ENCODE measurements at places on chromosomes 6 and 20. TPM values are rescaled to one million over a fixed set of nuclear protein-coding genes. Genes with fewer than 3 reads are reported as not detected.

The BANF2 gene
- not detected for total RNA-seq

The FLOT1 gene
- 300 TPM for total RNA-seq

The PSORS1C1 gene
- 4.4 TPM for total RNA-seq

The TFAP2B gene
- not detected for total RNA-seq

DNA sequence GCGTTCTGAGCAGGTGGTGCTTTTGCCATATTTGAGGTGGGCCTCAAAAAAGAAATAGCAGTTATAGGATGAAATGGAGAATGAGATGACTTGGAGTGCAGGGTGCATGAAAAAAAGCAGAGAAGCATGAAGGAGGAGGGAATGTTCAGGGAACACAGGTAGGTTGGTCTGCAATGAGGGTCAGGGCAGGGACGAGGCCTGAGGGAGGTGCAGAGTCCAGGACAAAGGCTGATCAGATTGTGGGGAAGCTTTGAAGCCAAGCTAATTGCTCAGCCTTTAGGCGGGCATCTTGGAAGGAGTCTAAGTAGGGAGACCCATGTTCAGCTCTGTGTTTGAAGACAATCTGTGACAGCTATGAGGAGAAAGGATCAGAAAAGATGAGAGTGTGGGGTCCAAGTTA, 12.0 kb downstream of the TRAM2 start:
- H3K4me1 ChIP-seq: peaks cover 93% of the 10 kb centered on the region
- DNase-seq: no peak
- H3K4me3 ChIP-seq: peak overlapping the region; percentile 80
- peaks cover 8% of the 10 kb centered on the region for H3K27me3 ChIP-seq
- peaks cover 57% of the 10 kb centered on the region for H3K36me3 ChIP-seq

DNA sequence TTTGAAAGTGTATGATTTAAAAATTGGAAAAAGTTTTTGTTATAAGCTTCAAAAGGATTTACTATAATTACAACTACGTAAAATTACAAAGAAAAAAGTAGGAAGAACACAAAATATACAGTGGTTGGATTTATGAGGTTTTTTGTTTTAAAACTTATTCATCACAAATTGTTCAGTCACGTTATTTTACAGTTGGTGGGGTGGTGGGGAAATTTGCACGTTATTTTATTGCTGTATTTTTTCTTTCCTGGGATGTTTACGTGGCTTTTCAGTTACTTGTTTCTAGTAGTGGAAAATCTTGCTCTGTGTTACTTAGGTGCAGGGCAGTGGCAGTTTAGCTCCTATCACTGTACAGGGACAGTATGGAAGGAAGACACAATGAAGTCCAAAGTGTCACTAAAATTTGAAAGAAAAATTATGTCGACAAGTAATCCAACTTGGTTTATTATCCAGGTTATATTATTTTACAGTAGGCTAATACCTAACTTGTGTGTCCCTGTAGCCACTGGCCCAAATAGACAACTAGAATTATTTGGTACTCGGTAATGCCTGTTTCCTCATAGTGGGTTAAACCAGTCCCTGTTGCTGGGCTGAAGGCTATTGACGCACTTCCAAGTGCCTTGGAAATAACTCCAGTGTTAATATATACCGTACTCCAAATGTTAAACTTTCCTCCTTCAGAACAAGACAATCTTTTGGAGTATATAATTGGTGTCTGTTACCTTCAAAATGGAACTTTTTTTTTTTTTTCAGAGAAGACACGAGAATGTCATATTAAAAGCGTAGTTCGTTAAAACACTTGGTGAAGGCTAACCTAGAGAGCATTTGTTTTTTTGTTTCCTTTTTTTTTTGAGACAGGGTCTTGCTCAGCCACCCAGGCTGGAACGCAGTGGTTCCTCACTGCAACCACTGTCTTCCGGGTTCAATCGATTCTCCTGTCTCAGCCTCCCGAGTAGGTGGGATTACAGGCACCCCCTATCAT, 4.6 kb downstream of the JARID2 start:
- no peak overlapping the region for H3K27ac ChIP-seq
- H3K27me3 ChIP-seq: peaks cover 5% of the 10 kb centered on the region
- H3K4me1 ChIP-seq: peaks cover 34% of the 10 kb centered on the region
- peaks cover 24% of the 10 kb centered on the region for H3K36me3 ChIP-seq
- DNase-seq: no peak

DNA sequence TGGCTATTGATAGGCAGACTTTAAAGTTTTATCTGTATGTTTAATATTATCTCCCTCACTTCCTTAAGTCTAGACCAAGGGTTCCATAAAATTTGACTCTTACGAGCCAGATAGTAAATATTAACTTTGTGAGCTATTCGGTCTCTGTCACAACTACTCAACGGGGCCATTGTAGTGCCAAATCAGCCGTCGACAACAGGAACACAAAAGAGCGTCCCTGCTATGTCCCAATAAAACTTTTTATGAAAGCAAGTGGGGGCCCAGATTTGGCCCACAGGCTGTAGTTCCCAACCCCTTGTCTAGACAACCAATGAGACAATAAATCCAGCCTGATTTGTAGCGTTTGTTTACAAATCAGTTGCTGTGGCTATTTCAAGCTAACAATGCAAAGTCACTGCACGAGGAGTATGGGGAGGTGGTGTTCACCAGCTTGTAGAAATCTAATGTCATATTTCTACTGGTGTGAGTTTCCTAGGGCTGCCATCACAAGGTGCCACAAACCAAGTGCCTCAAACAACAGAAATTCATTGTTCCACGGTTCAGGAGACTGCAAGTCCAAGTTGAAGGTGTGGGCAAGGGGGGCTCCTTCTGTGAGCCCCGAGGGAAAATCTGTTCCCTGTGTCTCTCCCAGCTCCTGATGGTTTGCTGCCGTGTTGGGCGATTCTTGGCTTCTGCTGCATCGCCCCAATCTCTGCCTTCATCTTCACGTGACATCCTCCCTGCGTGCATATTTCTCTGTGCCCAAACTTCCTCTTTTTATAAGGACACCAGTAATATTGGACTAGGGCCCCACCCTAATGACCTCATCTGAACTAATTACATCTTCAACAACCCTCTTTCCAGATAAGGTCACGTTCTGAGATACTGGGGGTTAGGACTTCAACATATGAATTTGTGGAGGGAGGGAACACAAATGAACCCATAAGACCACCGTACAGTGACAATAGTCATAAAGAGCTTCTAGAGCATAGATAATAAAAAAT, 356.0 kb upstream of the JARID2 start:
- H3K4me1 ChIP-seq: no peaks in the 10 kb centered on the region
- no peak for DNase-seq
- no peak overlapping the region for H3K4me3 ChIP-seq
- H3K27me3 ChIP-seq: no peaks in the 10 kb centered on the region
- no peaks in the 10 kb centered on the region for H3K36me3 ChIP-seq
- H3K27ac ChIP-seq: no peak overlapping the region

DNA sequence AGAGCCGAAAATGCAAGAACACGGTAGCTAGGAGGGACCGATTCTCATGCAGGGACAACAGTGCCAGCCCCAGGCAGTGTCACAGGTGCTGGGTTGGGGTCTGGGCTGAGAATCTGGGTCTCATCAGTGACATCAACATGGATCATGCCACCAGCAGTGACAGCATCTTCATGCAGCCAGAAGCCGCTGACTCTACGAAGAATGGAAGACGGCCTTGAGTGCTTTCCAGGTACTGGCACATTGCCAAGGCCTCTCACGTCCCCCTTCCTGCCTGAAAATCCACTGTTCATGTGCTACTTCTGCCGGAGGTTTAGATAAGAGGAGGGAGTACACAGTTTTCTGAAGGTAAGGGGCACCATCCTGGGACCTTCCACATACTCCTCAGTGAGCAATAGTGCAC, 141.1 kb upstream of the FOXQ1 start:
- H3K27ac ChIP-seq: no peak overlapping the region
- H3K4me3 ChIP-seq: no peak overlapping the region
- no peaks in the 10 kb centered on the region for H3K4me1 ChIP-seq
- DNase-seq: no peak
- peaks cover 3% of the 10 kb centered on the region for H3K27me3 ChIP-seq
- H3K36me3 ChIP-seq: no peaks in the 10 kb centered on the region

GRCh38 chr20:36463212-36464061, 77.9 kb upstream of the MYL9 start:
- peaks cover 6% of the 10 kb centered on the region for H3K36me3 ChIP-seq
- peak overlapping the region; percentile 96 for H3K4me3 ChIP-seq
- H3K27me3 ChIP-seq: no peaks in the 10 kb centered on the region
- H3K27ac ChIP-seq: peak overlapping the region; percentile 95
- DNase-seq: no peak

DNA sequence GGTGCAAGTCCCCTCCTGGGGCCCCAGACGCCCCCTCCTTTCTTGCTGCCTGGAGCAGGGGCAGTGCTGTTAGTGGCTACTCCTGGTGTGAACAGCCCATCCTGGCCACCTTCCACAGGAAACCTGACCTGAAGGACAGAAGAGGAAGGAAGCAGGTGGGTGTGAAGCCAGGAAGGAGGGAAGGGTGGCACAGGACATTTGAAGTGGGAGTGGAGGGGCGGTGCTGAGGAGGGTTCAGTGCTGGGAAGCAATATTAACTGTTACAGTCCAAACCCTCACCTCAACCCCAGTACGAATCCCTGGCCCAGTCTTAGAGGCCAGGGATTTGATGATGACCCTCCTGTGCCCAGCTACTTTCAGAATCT, 766 bp downstream of the PRICKLE4 start:
- no peak for DNase-seq
- H3K4me1 ChIP-seq: peaks cover 20% of the 10 kb centered on the region
- no peaks in the 10 kb centered on the region for H3K36me3 ChIP-seq
- H3K4me3 ChIP-seq: peak overlapping the region; percentile 77
- H3K27ac ChIP-seq: no peak overlapping the region
- peaks cover 6% of the 10 kb centered on the region for H3K27me3 ChIP-seq

GRCh38 chr20:45019027-45019761, 52.9 kb downstream of the STK4 start:
- H3K4me3 ChIP-seq: no peak overlapping the region
- H3K27me3 ChIP-seq: no peaks in the 10 kb centered on the region
- no peak for DNase-seq
- peaks cover 47% of the 10 kb centered on the region for H3K4me1 ChIP-seq
- H3K36me3 ChIP-seq: peaks cover 15% of the 10 kb centered on the region
- no peak overlapping the region for H3K27ac ChIP-seq

DNA sequence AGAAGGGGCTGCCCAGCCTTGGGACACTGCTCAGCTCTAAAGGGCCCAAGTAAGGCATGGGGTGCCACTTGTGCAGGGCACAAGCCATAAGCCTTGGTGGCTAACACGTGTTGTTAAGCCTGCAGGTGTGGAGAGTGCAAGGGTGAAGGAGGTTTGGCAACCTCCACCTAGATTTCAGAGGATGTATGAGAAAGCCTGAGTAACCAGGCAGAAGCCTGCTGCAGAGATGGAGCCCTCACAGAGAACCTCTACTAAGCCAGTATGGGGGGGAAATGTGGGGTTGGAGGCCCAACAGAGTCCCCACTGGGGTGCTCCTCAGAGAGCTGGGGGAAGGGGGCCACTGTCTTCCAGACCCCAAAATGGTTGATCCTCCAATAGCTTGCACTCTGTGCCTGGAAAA, 32.6 kb downstream of the SERINC1 start:
- no peak for DNase-seq
- H3K4me1 ChIP-seq: no peaks in the 10 kb centered on the region
- no peaks in the 10 kb centered on the region for H3K27me3 ChIP-seq
- no peak overlapping the region for H3K4me3 ChIP-seq
- H3K36me3 ChIP-seq: peaks cover 55% of the 10 kb centered on the region
- H3K27ac ChIP-seq: no peak overlapping the region

GRCh38 chr20:46331611-46332361, 23.5 kb upstream of the CDH22 start:
- no peaks in the 10 kb centered on the region for H3K36me3 ChIP-seq
- peaks cover 38% of the 10 kb centered on the region for H3K27me3 ChIP-seq
- DNase-seq: no peak
- H3K4me1 ChIP-seq: no peaks in the 10 kb centered on the region

GRCh38 chr6:76790045-76790796, 673.1 kb downstream of the HTR1B start:
- H3K27me3 ChIP-seq: peaks cover 3% of the 10 kb centered on the region
- H3K36me3 ChIP-seq: no peaks in the 10 kb centered on the region
- H3K27ac ChIP-seq: no peak overlapping the region
- no peaks in the 10 kb centered on the region for H3K4me1 ChIP-seq
- no peak overlapping the region for H3K4me3 ChIP-seq

- H3K27ac ChIP-seq: peak overlapping the region; percentile 98
- peaks cover 38% of the 10 kb centered on the region for H3K36me3 ChIP-seq
- H3K27me3 ChIP-seq: peaks cover 5% of the 10 kb centered on the region
Observed at GRCh38 chr6:148509800-148510581, 167.4 kb downstream of the SASH1 start.

- H3K4me3 ChIP-seq: peak overlapping the region; percentile 94
- peak overlapping the region; percentile 76 for H3K27ac ChIP-seq
- peaks cover 35% of the 10 kb centered on the region for H3K4me1 ChIP-seq
- peaks cover 6% of the 10 kb centered on the region for H3K27me3 ChIP-seq
- H3K36me3 ChIP-seq: no peaks in the 10 kb centered on the region
- peak; percentile 85 for DNase-seq
Observed at GRCh38 chr6:27502508-27503435, 29.9 kb upstream of the ZNF184 start.

DNA sequence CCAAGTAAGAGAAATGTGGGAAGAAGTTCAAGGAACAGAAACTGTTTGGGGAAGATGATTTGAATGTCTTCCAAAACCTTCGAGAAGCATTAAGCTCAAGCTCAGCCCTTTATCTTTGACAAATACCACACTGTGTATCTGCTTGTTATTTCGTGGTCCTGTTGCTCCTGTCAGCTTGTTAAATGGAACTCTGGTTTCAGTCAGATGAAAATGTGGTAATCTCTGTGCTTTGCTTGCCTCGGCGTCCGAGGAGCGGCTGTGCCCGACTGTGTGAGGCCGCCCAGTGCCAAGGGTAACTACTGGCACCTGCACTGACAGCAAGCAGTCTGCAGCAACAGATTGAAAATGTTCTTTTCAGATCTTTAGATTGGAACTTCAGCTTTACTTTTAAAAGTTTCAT, 577.9 kb upstream of the FLRT3 start:
- H3K4me3 ChIP-seq: no peak overlapping the region
- no peak overlapping the region for H3K27ac ChIP-seq
- DNase-seq: no peak

- H3K4me3 ChIP-seq: no peak overlapping the region
- no peak for DNase-seq
- H3K27ac ChIP-seq: no peak overlapping the region
- H3K4me1 ChIP-seq: no peaks in the 10 kb centered on the region
- peaks cover 18% of the 10 kb centered on the region for H3K27me3 ChIP-seq
Observed at GRCh38 chr6:33069021-33069738, 4.3 kb downstream of the HLA-DPA1 start.

GRCh38 chr6:125554456-125554855, 195.0 kb upstream of the HEY2 start:
- no peaks in the 10 kb centered on the region for H3K36me3 ChIP-seq
- DNase-seq: no peak
- no peaks in the 10 kb centered on the region for H3K4me1 ChIP-seq
- H3K27me3 ChIP-seq: peaks cover 2% of the 10 kb centered on the region
- no peak overlapping the region for H3K4me3 ChIP-seq
- H3K27ac ChIP-seq: no peak overlapping the region

- no peaks in the 10 kb centered on the region for H3K27me3 ChIP-seq
- no peak overlapping the region for H3K4me3 ChIP-seq
- peaks cover 32% of the 10 kb centered on the region for H3K36me3 ChIP-seq
- H3K27ac ChIP-seq: no peak overlapping the region
- peaks cover 25% of the 10 kb centered on the region for H3K4me1 ChIP-seq
Observed at GRCh38 chr6:158739673-158740072, 79.5 kb downstream of the EZR start.

GRCh38 chr6:90284236-90285041, 12.2 kb downstream of the BACH2 start:
- H3K27ac ChIP-seq: peak overlapping the region; percentile 28
- H3K4me1 ChIP-seq: peaks cover 21% of the 10 kb centered on the region
- peak overlapping the region; percentile 79 for H3K4me3 ChIP-seq
- peak; percentile 86 for DNase-seq
- no peaks in the 10 kb centered on the region for H3K36me3 ChIP-seq
